ENCODE measurements at places on chromosomes 1 and 21. TPM values are rescaled to one million over a fixed set of nuclear protein-coding genes. Genes with fewer than 3 reads are reported as not detected.

Gene MEX3A
- 1.5 TPM for polyA plus RNA-seq

DNA sequence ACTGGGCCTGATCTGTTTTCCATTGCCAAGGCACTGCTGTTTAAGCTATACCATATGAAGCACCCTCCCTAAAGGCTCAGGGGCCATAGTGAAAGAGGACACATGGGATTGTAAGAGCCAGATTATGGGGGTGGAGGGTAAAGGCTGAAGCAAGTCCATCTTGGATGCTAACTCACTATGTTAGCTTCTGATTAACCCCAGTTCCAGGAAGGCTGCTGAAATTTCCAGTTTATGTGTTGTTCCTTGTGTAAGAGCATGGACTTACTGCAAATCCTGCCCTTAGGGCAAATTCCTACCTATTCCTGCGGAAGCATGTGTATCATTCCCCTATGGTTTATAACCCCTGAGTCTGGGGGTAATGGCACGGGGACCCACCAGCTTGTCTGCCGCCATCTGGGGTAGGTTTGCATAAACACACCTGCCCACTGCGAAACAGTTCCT is 91.8 kb upstream of the SERBP1 start:
- H3K27ac ChIP-seq, result no peak overlapping the region
- DNase-seq, result no peak
- no peaks in the 10 kb centered on the region for H3K36me3 ChIP-seq
- peaks cover 8% of the 10 kb centered on the region for H3K4me1 ChIP-seq

- no peak for DNase-seq
- H3K27ac ChIP-seq, result no peak overlapping the region
- H3K36me3 ChIP-seq, result no peaks in the 10 kb centered on the region
- H3K4me1 ChIP-seq, result no peaks in the 10 kb centered on the region
- H3K4me3 ChIP-seq, result no peak overlapping the region
Observed at GRCh38 chr21:30268608-30269197, 14.0 kb downstream of the KRTAP24-1 start.

- no peak overlapping the region for H3K4me3 ChIP-seq
- H3K27me3 ChIP-seq, result no peaks in the 10 kb centered on the region
- H3K27ac ChIP-seq, result no peak overlapping the region
Observed at GRCh38 chr1:19096036-19096833, 113.8 kb downstream of the UBR4 start.

GRCh38 chr1:217249857-217250256 is 381.0 kb downstream of the GPATCH2 start:
- no peak overlapping the region for H3K27ac ChIP-seq
- no peak for DNase-seq
- no peaks in the 10 kb centered on the region for H3K36me3 ChIP-seq
- H3K4me3 ChIP-seq, result no peak overlapping the region
- no peaks in the 10 kb centered on the region for H3K27me3 ChIP-seq
- H3K4me1 ChIP-seq, result no peaks in the 10 kb centered on the region
